ENCODE measurements at places on chromosomes 13 and 19. TPM values are rescaled to one million over a fixed set of nuclear protein-coding genes. Genes with fewer than 3 reads are reported as not detected.

- DNase-seq: no peak
Observed at GRCh38 chr13:70363991-70364390, 255.7 kb upstream of the KLHL1 start.

GRCh38 chr19:4922530-4923275 is 13.4 kb downstream of the UHRF1 start:
- DNase-seq: no peak

GRCh38 chr13:23787464-23787863 is 101.7 kb downstream of the MIPEP start:
- no peak for DNase-seq

GRCh38 chr13:22740264-22740663 is 440.5 kb upstream of the SGCG start:
- DNase-seq: no peak

Gene GDF15
- 3.3 TPM for polyA plus RNA-seq

Gene PRSS57
- polyA plus RNA-seq: not detected

Gene DEDD2
- 24.7 TPM for polyA plus RNA-seq

Gene CHAMP1
- polyA plus RNA-seq: 33.2 TPM
